ENCODE measurements at places on chromosomes 6 and 20. TPM values are rescaled to one million over a fixed set of nuclear protein-coding genes. Genes with fewer than 3 reads are reported as not detected.
A peak's percentile ranks its signal among the peaks of the same experiment; 100 is the strongest.

GRCh38 chr20:19493794-19494495 lies 264.1 kb upstream of the RIN2 start:
- no peak for DNase-seq

DNA sequence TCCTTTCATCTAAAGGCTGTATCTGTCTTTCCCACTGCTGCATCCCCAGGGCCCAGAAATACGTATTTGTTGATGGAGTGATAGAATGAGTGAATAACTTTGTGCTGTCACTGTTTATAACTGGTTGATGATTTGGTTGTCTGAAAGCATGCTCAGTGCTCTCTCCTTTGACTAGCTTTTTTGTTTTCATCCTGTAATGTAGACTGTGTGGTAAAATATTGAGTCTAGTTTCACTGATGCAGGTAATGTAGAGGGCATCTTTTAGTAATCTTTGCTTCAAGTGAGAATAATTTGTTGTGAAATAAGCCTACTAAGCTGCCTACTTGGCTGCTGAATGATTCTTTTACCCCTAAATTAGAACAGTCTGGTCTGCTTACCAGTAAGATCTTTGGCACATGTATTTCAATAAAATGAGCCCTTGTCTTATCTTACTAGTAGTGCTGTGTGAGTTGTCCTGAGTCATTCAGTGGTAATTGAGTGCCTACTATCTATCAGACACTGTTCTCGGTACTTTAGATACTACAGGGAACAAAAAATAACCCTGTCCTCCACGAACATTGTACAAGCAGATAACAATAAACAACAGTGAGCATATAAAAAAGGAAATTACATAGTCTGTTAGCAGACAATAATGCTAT lies 39.9 kb downstream of the MAPK14 start:
- DNase-seq: no peak

GRCh38 chr6:41939176-41939847 lies 2.3 kb downstream of the CCND3 start:
- DNase-seq: peak; percentile 91

- no peak for DNase-seq
These were observed 255.5 kb upstream of the NRSN1 start for GRCh38 chr6:23870496-23870895.

Gene NEU1
- total RNA-seq: 19.4 TPM

Gene TCP11
- total RNA-seq: not detected
